ENCODE measurements at places on chromosomes 5 and 9.

- no peak for DNase-seq
These were observed 14.8 kb downstream of the PDGFRB start for GRCh38 chr5:150140830-150141229.

DNA sequence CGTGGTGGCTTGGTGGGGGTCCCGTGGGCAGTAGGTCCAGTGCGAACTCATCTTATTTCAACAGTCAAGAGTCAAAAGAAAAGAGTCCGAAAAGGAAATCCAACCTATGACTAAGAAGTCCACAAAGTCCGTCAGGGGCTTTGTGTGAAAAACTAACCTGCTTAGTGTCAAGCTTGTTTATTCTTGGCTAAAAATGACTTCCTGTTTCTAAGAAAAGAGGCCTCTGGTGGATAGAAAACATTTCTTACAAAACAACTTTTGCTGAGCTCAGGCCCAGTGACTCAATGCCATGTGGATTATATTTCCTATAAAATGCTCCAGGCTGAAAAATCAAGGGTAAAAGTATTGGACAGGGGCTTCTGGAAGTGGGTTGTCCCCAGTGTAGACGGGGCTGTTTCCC lies 105.9 kb downstream of the GADD45G start:
- DNase-seq = no peak

GRCh38 chr9:116953271-116953670 lies 266.2 kb downstream of the TRIM32 start:
- no peak for DNase-seq

DNA sequence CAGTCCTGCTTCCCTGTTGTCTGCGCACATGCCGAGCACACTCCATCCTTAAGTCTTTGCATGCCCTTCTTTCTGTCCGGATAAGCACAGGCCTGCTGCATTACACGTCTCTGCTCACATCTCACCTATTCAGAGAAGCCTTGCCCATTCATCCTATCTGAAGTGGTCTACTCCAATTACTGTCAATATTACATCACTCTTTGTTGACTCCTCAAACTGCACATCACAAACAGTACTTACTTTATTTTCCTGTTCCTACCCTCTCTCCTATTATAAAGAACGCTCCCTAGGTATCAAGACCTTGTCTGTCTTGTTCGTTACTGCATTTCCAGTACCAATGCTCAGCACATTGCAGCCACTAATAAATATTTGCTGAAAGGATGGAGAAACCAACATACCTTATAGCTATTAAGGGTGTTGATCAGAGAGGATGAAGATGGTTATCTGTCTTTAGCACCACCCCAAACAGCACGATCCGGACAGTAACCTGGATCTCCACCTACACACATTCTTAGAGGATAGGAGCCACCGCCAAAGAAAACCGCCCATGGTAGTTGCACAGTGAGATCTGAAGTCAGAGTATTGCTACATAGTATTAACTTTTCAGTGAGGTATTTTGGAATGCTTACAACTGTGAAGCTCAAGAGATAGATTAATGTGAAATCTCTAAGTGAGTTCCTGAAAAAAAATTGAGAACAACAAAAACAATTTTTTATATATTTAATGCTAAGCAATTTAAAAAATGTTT lies 1.6 kb upstream of the PRRC1 start:
- no peak for DNase-seq

- DNase-seq = no peak
These were observed 102.4 kb downstream of the MED27 start for GRCh38 chr9:131977109-131977838.

- DNase-seq = peak; percentile 84
These were observed 92.1 kb downstream of the DAB2IP start for GRCh38 chr9:121743441-121744001.

GRCh38 chr9:95073042-95073607 lies 244.4 kb downstream of the FANCC start:
- DNase-seq = no peak

DNA sequence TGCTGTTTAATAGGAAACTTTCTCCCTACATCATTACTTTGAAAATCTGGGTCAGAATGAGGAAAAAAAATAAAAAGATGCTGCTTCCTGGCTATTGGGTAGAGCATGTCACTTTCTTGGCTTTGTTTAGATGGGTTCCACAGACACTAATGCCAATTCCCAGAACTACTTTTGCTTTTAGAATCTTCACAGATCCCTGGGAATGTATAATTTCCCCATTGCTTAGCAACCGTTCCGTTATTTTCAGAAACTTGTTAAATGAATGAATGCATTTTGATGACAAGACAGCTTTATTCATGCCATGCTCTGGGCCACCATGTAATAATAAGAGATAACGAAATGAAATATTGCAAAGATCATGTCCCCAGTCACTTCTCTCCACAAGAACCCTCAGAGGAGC lies 126.5 kb upstream of the TRPC7 start:
- no peak for DNase-seq

- DNase-seq = no peak
These were observed 6.7 kb downstream of the FAF2 start for GRCh38 chr5:176454724-176455394.

- DNase-seq = no peak
These were observed 17.2 kb upstream of the TPM2 start for GRCh38 chr9:35706951-35707350.

DNA sequence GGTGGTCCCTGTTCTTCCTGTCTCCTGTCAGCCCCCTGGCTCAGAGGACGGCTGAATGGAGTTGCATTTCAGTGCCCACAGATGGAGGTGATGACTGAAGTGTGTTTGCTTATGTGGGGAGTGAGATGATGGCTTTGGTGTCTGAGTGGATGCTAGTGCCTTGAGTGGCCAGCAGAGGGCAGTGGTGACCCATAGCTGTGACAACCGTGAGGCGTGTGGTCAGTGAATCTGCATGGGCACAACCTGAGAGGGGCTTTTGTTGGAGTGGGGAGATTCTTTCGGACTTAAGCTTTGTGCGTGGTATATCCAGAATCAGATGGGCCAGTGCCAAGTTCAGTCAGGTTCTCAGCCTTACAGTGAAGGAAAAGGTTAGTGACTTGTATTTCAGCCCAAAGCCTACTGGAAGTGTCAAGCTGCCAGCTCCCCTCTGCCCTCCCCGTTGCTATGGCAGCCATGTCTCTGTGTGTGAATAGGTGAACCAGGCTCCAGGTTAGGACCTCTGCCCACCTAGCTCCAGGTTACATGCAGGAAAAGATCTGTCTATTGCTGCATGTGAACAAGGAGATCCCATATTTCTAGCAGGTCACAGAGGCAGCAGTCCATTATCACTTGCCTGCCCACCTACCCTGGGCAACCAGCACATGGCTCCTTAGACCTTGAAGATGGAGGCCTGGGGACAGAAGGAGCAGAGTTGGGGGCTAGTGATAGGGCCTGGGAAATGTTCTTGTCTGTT lies 14.7 kb upstream of the CXXC5 start:
- no peak for DNase-seq

GRCh38 chr5:135594416-135594960 lies 15.7 kb upstream of the CXCL14 start:
- DNase-seq = peak; percentile 24

DNA sequence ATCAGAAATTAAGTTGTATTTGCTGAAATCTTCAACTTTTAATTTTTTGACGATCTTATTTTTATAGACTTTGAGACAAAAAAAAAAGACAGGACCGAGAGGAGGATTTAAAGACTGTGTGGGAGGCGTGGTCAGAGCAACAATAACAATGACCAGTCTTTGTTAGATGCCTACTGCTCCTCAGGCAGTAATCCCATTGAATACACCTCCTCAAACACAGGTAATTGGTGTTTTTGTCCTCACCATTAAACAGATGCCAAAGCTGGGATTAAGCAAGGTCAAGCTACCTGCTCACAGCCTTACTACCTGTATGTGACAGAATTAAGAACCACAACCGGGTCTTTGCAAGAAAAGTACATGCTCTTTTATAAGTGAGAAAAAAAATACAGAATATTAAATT lies 233.3 kb upstream of the GRAMD2B start:
- no peak for DNase-seq

DNA sequence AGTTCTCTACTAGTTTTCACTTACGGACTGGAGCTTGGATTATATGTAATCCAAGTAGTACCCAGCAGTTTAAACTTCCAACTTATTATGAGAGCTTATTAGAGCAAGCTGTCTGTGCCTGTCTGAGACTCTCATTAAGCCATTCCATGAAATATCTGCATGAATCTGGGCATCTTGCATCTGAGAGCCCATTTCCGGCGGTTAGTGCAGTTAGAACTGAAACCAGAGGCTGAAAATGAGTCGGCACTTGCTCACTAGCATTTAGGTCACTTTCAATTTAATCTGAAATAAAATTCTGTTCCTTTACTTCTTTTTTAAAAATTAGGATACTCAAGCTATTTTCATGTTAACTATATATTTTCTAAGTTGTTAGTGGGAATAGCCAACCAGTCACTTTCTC lies 102.2 kb downstream of the MEGF10 start:
- DNase-seq = no peak

GRCh38 chr5:33311893-33312292 lies 128.9 kb upstream of the TARS1 start:
- DNase-seq = no peak

DNA sequence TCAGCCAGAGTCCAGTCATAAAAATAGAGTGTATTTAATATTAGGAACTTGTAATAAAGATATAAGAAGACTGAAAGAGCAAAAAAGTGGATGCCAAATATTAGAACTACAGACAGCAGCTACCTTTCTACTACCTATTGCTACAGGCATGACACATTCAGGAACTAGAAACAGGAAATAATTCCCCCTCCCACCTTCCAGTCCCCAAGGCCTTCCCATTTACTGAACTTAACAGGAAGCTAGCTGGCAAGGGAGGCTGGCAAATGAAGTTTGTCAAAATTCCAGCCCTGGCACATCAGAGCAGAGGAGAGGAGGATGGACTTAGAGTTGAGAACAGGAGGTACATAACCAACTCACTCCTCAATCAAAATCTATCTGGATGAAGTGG lies 50.2 kb upstream of the RIC1 start:
- no peak for DNase-seq

DNA sequence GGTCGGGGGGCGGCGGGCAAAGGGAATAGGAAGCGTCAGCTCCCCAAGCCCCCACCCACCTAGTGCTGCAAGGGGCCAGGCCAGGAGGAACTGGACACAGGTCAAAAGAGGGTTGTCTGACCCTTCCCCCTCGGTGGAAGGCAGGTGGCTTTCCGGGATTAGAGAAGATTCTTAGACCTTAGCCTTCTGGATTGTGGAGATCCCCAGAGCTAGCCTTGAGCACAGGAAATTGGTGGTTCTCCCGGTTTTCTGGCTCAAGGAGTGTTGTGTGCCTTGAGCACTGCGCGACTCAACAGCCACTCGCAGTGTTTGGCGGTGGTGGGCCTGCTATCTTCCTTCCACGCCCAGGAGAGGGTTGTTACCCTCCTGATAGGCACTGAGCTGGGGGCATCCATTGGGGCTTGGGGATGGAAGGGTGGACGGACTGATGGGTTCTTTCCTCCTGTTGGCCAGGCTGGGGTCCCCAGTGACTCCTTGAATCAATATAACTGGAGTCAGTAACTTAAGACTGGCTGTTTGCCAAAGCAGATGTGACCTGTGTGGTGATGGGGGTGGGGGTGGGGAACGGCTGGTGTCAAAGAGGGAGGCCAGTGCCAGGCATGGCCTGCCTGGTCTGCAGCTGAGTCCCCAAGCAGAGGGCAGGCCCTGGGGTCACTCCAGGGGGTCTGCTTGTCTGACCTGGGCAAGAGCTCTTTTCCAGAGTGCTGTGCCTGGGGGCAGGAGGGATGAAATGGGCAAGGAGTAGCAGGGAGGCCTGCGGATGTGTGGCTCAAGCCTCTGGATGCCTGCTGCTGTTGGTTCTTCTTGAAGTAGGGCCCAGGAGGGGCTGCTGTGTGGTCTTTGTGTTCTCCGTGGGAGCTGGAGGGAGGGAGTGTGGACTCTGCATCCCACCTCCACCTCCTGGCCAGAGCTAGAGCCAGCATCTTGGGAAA lies 2.1 kb downstream of the FGF18 start:
- peak; percentile 58 for DNase-seq

DNA sequence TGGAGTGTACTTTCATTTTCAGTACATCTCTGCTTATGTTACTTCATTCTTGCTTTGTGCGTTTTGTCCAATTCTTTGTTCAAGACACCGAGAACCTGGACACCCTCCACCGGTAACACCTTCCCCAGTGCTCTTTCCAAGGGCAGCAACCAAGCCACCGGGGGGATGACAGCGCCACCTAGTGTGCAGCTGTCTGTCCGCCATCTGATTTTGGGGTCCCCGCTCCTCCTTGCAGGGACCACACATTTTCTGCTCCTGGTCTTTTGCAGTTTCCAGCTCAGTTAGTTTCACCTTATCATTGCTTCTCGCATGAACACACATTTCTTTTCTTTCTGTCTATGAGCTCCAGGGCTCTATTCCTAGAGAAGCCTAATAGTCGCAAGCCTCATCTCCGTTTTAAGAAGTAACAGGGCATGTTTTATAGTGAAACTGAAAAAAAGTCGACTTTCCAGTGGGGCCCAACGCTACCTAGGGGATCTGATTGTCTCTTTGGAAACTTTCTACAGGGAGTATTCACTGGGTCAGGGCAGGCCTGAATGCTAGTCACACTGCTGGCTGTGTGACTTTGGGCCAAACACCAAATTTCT lies 152.1 kb downstream of the FSTL4 start:
- DNase-seq = peak; percentile 16

DNA sequence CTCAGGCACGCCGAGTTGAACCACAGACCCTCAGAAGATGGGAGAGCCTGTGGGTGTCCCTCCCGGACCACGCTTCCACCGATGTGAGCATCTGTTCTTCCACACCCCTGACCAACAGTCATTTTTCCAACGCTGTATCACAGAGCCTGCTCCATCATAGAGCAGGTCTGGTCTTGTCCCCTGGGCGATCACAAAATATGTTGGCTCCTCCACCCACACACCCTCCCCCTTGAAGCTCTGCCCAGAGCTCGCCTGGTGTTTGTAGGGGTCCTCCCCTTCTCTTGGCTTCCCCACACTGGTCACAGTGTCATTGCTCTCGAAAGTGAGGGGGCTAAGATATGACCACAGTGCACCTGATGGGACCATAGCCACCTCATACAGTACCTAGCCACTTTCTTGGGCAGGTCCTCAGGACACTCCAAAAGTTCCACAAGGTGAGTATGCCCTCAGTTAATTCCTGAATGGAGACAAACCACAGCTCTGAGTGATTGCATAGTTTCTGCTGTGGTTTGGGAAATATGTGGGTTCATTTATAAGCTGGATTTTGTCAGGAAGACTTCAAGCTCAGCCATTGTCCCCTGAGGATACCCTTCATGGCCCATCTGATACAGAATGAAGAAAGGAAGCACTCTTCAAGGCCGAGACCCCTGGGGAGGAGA lies 3.5 kb upstream of the ZNF618 start:
- no peak for DNase-seq

- DNase-seq = no peak
These were observed 66.0 kb upstream of the ADAMTS2 start for GRCh38 chr5:179411161-179411841.

- no peak for DNase-seq
These were observed 339.5 kb upstream of the ISL1 start for GRCh38 chr5:51043745-51044144.

GRCh38 chr5:89396278-89396954 lies 513.4 kb upstream of the MEF2C start:
- no peak for DNase-seq
